ENCODE measurements at places on chromosomes 11 and 22. TPM values are rescaled to one million over a fixed set of nuclear protein-coding genes. Genes with fewer than 3 reads are reported as not detected.

MYBPC3 gene
- total RNA-seq, result not detected

CLCF1 gene
- total RNA-seq, result 4.1 TPM

POTEH gene
- total RNA-seq, result not detected

C11orf58 gene
- total RNA-seq, result 131 TPM

MISFA gene
- 0.59 TPM for total RNA-seq

SORL1 gene
- 422 TPM for total RNA-seq

MOGAT2 gene
- not detected for total RNA-seq

OR8B2 gene
- not detected for total RNA-seq

PITPNB gene
- total RNA-seq, result 65.9 TPM

ART5 gene
- not detected for total RNA-seq

ELFN2 gene
- 0.88 TPM for total RNA-seq

ABCC8 gene
- not detected for total RNA-seq

OR8D2 gene
- not detected for total RNA-seq

RNF214 gene
- total RNA-seq, result 31.7 TPM

B3GAT1 gene
- total RNA-seq, result 1.1 TPM

MMP27 gene
- total RNA-seq, result not detected

TMPRSS5 gene
- total RNA-seq, result 1.5 TPM

RAG1 gene
- total RNA-seq, result 0.67 TPM

IGSF9B gene
- 33.7 TPM for total RNA-seq

CHRM1 gene
- not detected for total RNA-seq

NRGN gene
- total RNA-seq, result 0.28 TPM

EXPH5 gene
- 4.0 TPM for total RNA-seq

ZBTB16 gene
- total RNA-seq, result 20.5 TPM

TTC36 gene
- total RNA-seq, result 1.5 TPM

HEPHL1 gene
- not detected for total RNA-seq

NXPE2 gene
- not detected for total RNA-seq

JHY gene
- 5.9 TPM for total RNA-seq

TUBA8 gene
- 1.5 TPM for total RNA-seq

PNPLA5 gene
- not detected for total RNA-seq

PHOX2A gene
- not detected for total RNA-seq

SMTNL1 gene
- not detected for total RNA-seq

MFRP gene
- total RNA-seq, result not detected

DGAT2 gene
- 0.14 TPM for total RNA-seq

SAA2 gene
- 8.3 TPM for total RNA-seq

KRTAP5-7 gene
- not detected for total RNA-seq

ZNRF3 gene
- total RNA-seq, result 2.1 TPM

KRTAP5-8 gene
- not detected for total RNA-seq

DDTL gene
- total RNA-seq, result 4.2 TPM

APOL6 gene
- total RNA-seq, result 50.0 TPM

LRRC56 gene
- total RNA-seq, result 5.6 TPM

TLCD5 gene
- not detected for total RNA-seq

PGR gene
- 0.10 TPM for total RNA-seq

MS4A6A gene
- 0.32 TPM for total RNA-seq

All from T-cell (primary cell).